BJ (cell line): ENCODE measurements at places on chromosomes 5 and 9. TPM values are rescaled to one million over a fixed set of nuclear protein-coding genes. Genes with fewer than 3 reads are reported as not detected.

ANKH gene
- polyA plus RNA-seq: 37.7 and 65.3 TPM in 2 replicates

DNA sequence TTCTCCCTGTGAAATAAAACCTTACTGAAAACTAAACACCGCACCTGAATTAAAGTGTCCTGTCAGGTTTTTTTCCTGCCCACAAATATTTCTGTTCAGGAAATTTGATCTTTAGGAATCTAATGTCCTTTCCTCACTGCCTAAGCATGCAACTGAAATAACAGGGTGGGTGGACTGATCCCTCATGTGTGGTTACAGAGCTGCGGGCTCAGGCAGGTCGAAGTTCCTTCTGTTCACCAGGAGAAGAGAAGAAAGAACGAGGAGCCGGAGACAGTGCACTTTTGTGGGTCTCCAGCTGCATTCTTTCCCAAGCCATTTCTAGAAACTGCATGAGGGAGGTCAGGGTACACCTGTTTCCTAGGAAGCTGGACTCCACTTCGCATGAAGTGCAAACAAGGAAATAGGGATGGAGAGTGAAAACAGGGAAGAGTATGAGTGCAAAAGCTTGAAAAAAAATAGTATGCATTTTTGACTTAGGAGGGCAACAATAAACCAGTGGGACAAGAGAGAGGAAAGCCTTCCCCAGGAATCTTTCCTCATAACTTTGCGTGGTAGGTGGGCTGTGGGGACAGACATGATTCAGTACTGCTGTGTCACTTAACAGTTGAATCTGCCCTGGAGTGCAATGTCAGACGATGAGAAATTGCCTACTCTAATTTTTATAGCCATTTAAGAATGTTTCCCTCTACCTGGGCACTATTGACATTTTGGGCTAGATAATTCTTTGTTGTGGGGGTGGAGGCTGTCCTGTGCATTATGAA is 60.3 kb downstream of the GCNT1 start:
- no peak for DNase-seq

DNA sequence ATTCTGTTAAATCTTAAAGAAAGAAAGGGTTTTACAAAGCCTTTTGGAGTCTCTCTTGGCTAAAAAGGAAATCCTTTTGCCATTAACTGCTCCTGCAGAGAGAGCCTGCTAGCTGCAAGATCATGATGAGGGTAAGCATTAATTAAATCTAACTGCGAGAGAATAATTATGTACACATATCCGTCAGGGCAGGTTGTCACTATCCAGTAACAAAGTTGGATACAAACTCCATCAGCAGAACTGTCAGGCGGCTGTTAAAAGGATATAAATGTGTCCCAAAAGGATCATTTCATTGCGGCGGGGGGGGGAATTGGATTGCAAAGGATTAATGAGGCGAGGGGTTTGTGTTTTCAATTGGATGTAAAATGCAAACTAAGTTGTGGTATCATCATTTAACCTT is 289.3 kb downstream of the ASTN2 start:
- DNase-seq: no peak

GRCh38 chr9:4592886-4593285 is 69.2 kb upstream of the PLPP6 start:
- DNase-seq: no peak

GRCh38 chr5:30392897-30393296 is 800.6 kb upstream of the CDH6 start:
- DNase-seq: no peak

GRCh38 chr9:135878528-135879236 is 28.7 kb downstream of the CAMSAP1 start:
- no peak for DNase-seq

- DNase-seq: no peak
These were observed 24.9 kb downstream of the SMAD5 start for GRCh38 chr5:136157514-136157913.

DNA sequence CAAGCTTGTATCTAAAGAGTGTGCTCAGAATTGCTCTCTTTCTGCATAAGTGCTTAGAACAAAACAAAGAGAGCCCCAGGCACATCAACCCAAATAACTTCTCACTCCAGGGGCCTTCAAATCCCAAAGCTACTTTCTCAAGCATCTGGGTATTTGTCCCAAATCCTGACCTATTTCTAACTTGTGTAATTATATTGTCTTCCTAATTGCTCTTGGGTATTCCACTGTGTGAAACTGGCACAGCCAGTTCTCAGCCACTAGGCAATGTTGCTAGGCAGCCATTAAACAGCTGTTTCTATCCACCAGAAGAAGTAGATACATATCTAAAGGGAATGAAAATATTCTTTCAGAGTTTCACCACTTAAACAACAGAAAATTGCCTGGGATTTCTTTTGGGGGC is 198.8 kb downstream of the PRELID2 start:
- DNase-seq: no peak
